ENCODE measurements at places on chromosomes 2 and 18.

- no peak for DNase-seq
Measured at GRCh38 chr2:24973812-24974211, 2.1 kb upstream of the DNAJC27 start.

DNA sequence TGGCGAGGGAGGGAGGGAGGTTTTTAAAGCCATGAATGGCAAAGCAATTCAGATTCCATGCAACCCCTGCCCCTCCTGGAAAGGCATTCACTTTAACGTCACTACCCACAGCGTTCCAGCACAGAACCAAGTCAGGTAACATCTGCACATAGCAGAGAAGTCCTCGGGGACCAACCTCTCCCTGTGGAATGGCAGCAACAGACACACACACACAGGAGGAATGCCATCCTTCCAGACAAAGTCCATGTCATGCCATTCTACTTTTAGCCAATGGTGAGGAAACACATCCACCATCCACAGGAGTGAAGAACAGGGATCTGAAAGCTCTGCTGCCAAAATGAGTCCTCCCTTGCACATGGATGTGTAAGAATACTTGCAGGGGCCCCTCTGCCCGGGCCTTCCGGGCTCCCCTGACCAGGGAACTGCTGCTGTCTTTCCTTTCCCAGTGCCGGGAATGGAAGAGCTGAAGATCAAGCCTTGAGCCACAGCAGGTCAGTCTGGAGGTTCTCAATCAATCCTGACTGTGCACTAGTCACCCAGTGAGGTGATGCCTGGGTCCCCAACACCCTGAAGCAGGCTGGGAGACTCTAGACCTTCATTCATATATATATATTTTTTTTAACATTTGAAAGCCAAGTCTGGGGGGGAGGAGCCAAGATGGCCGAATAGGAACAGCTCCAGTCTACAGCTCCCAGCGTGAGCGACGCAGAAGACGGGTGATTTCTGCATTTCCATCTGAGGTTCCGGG is 63.7 kb downstream of the UXS1 start:
- DNase-seq: no peak

- no peak for DNase-seq
Measured at GRCh38 chr2:170846314-170846713, 29.6 kb downstream of the GAD1 start.

DNA sequence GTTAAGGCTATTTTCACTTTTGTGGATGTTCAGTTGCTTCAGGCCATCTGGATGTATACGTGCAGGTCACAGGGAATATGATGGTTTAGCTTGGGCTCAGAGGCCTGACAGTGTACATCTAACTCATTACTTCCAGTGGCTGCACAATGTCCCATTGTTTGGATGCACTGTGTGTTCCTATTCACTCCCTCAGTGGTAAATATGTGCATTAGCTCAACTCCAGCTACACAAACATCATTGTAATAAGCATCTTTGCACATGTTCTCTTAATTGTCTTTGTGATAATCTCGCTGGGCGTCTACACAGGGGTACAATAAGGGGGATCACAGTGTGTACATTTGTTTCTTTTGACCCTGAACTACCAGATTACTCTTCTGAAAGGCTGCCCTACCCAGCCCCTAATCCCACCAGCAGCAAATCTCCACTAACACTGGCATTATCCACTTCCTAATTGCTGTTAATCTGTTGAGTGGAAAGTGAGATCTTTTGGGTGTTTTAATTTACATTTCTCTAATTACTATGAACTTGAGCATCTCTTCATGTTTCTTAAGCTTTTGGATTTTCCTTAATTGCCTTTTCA is 56.1 kb upstream of the POLE4 start:
- peak; percentile 54 for DNase-seq

DNA sequence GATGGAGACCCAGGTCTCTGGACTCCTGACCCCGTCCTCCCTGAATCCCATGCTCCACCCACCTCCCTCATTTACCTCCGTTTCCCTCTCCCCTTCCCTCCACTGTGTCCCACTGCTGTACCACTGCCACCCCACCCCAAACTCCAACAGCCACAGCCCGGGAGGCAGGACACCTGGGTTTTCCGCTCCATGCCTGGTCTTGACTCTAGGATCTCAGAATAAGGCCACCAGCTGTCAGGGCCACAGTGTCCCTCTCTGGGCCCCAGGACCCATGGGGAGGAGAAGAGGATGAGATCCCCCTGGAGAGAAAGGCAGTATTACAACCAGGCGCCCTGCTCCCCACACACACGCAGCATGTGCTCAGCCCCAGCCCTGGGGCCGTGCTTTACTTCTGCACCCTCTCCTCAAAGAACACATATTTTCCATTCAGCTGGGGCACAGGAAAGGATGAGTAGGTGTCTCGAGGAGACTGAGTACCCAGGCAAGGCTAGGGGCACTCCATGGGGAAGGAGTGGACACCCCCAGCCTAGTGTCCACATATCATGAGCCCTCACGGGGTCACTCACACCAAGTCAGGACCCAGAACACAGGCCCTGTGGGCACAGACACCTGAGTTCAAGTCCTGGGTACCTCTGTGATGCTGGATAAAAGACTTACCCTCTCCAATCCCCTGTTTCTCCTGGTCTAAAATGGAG is 700 bp downstream of the RUFY4 start:
- DNase-seq: no peak

DNA sequence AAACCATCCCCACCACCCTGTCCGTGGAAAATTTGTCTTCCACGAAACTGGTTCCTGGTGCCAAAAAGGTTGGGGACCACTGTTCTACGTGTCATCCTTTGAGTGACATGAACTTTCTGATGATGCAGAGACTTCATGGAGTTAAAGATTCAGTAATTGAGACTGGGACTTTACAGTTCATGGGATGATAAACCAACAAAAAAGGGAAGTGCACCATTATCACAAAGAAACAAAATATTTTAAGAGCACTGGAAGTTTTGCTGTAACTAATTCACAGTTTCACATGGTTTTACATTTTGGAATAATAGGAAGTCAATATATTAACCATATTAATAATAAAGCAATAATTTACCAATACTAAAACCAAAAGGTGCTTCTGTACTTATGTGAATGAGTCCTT is 126.8 kb downstream of the AQP4 start:
- no peak for DNase-seq

DNA sequence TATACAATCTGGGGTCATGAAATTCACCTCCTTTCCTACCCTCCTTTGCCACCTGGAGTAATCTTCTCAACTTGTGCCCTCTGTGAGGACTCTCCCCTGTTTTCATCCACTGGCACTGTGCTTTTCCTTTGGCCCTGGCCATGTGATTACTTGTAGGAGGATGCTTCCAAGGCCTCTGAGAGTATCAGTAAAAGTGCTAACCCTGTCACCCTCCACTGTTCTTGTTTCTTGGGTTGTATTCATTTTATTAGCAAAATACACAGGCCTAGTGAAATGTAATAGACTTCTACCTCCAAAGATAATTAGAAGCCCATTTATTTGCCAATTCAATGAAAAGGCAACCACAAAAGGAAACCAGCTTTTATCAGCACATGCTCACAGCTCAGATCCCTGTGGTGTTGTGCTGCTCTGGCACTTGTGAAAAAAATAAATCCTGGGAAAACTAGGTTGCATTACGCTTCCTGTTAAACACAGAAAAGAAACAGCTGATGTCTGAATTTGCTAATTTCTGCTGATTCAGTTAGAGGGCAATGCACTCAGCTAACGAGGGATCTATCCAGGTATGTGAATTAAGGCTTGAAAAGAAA is 357.5 kb upstream of the ETAA1 start:
- no peak for DNase-seq

DNA sequence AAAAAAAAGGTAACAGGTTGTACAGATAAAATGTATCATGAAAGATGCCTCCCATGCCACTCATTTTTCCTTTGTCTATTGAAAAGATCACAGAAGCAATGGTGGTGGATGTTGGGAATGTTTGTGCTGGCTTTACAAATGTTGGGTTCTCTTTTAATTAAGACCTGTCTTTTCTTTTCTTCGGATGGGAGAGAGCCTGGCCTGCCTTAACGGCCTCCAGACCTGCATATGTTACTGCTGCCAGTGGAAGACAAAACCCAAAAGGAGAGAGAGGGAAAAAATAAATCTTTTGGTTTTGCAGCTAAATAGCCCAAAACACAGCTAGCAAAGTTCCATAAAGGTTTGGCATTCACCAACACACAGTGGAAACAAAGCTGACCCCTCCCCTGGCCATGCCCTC is 50.5 kb upstream of the FZD7 start:
- DNase-seq: no peak

GRCh38 chr18:9992300-9992972 is 78.6 kb downstream of the VAPA start:
- DNase-seq: no peak

DNA sequence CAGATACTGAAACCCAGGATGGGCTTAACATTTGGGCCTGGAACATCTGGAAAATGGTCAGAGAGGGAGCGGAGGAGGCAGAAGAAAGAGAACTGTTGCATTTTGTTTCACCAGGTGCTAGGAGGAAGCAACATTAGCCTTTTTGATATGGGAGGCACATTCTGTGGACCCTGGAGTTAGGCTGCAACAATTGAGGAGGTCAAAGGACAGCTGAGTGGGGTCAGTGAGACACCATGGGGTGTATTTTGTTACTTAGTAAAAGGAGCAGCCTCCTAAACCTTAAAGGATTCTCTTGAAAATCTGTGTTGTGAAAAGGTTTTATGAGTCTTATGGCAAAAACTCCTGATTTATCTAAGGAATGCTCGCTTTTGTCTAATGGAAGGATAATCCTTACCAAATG is 124.9 kb downstream of the GREB1L start:
- DNase-seq: no peak

GRCh38 chr18:42778024-42778423 is 337.5 kb downstream of the RIT2 start:
- no peak for DNase-seq

GRCh38 chr18:75441896-75442295 is 14.4 kb upstream of the SMIM21 start:
- no peak for DNase-seq
